ENCODE measurements at places on chromosomes 7 and 10.

- DNase-seq, result no peak
Observed at GRCh38 chr7:107998660-107999480, 4.1 kb downstream of the LAMB1 start.

- peak; percentile 73 for DNase-seq
Observed at GRCh38 chr10:34319197-34319846, 495.8 kb downstream of the PARD3 start.

GRCh38 chr7:100444311-100445278 lies 8.3 kb upstream of the PPP1R35 start:
- DNase-seq, result no peak

- DNase-seq, result no peak
Observed at GRCh38 chr10:92420546-92421275, 129.7 kb downstream of the MARCHF5 start.

DNA sequence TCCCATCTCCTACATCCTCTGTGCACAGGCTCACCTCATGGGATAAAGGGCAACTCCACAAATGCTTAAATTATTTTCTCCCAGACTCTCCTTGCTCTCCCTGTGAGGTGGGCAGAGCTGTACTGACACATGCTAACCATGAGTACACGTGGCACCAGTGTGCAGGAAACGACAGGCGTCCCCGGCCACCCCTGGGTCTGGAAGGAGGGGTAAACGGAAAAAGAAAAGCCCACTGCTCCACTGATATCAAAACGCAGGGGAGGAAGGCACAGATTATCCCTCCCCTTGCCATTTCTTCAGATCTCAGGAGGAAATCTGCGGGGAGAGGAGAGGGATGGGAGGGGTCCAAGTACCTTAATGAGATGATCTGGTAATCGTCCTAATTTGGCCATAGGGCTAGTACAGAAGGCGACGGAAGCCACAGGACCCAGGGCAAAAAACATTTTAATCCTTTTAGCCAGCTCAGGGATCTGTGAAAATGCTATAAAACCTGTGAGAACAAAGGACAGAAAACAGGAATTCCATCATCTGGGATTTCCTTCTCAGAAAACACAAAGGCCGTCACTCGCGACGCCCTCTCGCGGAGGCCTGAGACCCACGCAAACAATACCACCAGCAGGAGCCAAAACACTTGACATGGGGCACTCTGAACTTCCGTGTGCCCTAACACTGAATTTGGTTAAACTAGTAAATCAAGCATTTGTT lies 17.8 kb upstream of the CH25H start:
- no peak for DNase-seq

DNA sequence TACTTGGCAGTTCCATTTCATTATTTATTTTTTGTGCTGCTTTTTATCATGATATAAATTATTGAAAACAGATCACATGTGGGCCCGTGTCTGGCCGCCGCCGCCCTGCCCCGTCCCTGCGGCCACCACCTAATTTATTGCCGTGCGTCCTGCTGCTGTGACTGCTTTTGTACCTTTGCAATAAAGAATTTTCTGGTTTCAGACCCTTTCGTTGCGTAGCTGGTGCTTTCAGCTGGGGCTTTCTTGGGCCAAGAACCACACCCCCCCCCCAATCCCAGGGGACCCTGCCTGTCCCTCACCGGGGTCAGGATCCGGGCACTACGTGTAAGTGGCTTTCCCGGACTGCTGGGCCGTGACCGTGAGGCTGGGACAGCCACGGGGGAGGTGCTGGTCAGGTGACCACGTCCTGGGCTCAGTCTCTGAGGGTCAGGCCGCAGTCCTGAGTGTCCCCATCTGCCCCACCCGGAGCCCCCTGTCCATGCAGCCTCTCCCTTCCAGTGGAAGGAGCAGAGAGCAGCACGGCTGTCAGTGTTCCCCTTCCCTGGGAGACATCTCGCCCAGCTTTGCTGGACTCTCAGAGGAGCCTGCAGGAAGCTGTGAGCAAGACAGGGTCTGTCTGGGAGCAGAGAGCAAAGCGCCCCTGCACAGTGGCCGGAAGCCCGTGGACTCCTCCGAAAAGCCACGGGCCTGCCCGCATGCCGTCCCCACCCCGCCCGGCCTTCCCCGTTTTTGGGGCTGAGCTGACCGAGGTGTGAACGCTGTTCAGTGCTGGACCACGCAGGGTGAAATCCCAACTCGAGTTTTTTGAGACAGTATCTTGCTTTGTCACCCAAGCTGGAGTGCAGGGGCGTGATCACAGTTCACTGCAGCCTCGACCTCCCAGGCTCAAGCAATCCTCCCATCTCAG lies 12.6 kb downstream of the MAFK start:
- DNase-seq, result no peak

All from ureter (tissue), 1 donor.